ENCODE measurements at places on chromosomes 6 and 20.
A peak's percentile ranks its signal among the peaks of the same experiment; 100 is the strongest.

DNA sequence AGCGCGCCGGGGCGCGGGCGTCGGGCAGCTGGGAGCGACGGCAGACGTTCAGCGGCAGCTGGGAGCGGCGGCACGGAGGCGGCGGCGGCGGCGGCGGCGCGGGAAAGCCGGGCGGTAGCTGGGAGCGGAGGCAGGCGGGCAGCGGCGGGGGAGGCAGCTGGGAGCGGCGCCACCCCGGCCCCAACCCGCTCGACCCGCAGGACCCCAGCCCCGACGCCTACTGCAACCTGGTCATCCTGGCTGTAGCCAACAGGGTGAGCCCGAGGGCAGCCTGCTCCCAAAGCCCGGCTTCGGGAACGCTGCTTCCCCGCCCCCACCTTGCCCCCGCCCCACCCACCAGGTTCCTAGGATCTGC is 8.9 kb downstream of the CCM2L start:
- no peak for DNase-seq

GRCh38 chr6:123715006-123715863 is 78.5 kb upstream of the TRDN start:
- DNase-seq: no peak

DNA sequence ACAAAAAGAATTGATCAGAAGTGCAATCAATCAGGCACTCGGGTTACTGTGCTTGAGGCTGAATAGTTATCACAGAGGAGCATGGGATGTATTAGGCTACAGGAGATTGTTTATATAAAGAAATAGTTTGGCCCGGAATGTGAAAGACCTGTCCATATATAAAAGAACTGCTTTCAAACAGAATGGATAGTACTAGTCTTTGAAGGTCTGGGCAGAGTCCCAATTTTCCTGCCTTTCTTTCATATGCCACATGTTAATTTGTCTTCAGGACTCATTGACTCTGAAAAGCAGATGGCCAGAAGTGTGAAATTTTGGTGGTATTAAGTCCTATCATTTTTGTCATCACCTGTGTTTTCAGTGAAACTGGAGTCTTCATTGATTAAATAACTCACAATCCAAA is 314.5 kb downstream of the EYA4 start:
- DNase-seq: no peak

DNA sequence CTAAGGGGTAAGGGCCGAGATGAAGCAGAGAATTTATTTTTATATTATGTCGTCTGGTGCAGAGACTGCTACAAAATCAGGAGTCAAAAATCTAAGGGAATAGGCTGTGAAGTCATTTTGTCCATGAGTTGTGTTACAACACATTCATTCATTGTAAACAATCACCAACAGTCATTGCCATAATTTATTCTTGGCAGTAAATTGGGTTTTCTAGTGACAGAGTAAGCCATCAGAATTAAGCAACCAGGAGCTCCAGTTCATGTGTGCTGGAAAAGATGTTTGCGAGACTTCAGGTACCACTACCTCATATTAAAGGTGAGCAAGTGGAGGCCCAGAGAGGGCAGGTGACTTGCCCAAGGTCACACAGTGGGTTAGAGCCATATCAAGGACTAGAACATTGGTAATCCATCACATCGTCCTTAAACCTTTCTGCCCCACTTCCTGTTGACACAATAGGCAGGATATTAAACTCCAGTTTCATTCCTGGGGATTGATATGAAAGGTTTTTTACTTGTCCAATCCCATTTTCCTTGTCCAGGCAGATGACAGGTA is 46.0 kb downstream of the E2F3 start:
- DNase-seq: no peak

DNA sequence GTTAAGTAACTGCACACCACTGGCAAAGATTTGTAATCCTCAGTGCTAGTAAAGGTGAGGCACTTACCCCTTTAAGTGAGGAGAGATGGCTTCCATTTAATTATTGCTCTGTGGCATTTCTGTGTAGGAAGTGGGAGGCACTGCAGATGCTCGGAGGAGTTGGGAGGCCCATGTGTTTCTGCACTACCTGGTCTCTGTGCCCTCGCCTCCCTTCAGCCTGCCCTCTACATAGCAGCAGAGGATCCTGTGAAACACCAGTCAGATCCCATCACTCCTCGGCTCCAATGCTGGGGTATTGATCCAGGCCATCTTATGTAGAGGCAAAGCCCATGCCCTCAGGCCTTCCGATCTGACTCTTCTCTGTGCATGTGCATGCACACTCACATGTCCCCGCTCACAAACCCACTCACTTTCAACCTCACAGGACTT is 67.0 kb downstream of the SLX4IP start:
- DNase-seq: peak; percentile 58

DNA sequence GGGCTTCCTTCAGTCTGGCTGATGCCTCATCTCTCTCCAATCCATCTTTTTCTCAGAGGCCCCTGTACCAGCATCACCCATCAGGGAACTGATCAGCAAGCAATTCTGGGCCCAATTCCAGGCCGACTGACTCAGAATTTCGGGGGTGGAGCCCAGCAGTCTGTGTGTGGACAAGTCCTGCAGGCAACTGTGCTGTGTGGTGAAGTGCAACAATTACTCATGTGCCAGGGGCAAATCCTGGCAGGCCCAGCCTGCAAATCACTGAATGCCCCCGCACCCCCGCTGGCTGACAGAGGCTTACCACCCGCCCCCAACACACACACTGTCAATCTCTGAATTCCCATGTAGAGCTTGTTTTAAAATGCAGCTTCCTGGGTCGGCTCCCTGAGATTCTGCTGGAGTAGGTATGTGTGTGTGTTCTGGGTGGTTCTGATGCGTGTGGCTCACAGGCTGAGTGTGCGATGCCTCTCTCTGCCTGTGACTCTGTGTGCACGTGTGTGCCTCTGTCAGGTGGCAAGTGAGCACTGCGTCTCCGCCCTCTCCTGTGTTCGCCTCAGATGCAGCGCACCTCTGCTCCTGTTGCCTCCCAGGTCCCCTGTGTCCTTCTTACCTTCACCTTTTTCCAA is 45.4 kb downstream of the SSR1 start:
- DNase-seq: no peak

- peak; percentile 50 for DNase-seq
These were observed 40.2 kb downstream of the HBS1L start for GRCh38 chr6:135014353-135014832.

- DNase-seq: no peak
These were observed 115.8 kb downstream of the TRERF1 start for GRCh38 chr6:42335896-42336295.

DNA sequence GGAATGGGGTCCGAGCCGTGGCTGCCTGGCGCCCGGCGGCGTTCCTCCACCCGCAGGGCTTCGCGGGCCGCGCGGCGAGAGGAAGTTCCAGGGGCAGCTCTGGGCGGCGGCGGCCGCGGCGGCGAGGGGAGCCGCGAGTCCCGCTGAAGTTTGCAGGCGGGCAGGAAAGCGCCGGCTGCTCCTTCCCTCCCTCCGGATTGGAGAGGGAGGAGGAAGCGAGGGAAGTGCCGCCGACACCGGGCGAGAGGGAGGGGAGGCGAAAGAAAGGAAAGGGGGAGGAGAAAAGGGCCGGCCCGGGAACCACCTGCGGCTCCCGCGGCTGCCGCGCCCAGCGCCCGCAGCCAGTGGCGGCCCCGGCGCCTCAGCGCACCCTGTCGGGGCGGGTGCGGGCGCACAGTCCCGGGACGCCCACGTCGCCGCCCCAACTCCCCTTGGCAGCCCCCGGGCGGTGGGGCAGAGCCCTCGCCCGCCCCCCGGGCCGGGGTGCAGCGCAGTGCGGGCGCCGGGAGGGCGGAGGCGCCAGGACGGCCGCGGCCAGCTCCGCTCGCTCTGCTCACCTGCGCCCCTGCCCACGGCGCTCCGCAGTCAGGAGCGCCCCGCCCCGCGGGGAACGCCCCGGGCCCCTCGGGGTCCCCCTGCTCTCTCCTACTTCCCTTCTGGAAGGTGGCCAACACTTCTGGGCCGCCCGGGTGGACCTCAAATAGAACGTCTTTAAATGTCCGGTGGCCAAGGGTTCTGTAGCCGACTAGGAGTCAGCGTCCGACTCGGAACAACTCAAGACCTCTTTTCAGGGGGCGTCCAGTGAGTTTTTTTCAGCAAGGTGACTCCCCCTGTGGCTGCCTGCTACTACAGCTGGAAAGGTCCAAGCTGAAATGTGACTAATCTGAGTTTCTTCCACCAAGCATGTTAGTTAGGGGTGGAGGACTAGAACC is 80.3 kb upstream of the CCDC28A start:
- DNase-seq: peak; percentile 24

DNA sequence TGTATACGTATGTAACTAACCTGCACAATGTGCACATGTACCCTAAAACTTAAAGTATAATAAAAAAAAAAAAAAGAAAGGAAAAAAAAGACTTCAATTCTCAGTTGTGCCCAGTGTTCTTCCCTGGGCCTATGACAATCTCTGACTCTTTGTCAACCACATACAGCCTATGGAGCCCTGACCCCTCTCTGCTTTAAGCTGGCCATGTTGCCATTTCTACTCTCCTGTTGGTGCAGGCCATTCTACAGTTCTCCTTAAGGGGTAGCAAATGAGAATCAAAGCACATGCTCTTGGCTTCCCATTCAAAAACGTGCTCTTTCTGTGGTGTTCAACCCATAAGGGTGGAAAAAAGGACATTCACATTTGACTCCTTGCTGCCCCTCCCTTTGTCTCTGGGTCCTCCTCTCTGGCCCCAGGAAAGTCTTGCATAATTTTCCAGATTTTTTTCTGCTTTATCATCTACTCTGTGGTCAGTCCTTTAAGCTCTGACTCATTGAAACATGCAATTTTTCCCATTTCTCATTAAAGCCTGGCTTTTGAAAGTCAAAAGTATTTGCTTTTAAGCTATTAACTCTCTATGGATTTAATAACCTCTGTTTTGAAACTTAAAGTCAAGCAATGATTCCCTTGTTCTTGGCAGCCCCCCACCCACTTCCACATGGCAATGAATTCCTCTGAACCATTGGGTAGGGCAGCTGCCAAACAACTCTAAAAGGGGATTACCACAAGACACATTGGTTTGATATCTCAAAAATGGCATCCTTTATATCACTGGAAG is 208.6 kb upstream of the MCHR2 start:
- no peak for DNase-seq

DNA sequence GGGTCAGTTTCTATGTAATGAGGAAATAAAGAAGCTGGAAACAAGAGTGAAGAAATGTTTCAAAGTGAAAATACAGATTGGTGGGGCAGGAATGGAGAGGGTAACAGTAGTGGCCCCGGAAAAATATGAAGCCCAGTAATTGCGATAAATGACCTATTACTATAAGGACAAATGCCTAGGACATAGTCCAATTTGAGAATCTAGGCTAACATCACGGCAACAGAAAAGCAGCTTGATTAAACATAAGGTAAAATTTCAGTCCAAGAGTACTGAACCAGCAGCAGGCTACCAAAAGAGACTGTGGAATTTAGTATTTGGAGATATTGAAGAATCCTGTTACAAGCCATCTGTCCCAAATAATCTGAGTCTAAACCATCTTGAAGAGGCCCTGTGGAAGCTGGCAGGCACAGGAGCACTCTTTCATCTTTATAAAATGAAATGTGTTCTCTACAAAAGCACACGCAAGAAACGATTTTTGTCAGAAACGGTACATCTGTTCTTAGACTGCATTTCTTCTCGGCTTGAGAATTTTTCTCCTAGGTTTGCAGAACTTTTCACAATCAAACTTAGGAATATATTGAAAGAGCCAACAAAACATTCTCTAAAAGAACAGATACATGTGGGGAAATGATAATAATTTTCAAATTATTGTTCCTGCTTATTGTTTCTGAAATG is 49.3 kb downstream of the ELOVL5 start:
- no peak for DNase-seq

DNA sequence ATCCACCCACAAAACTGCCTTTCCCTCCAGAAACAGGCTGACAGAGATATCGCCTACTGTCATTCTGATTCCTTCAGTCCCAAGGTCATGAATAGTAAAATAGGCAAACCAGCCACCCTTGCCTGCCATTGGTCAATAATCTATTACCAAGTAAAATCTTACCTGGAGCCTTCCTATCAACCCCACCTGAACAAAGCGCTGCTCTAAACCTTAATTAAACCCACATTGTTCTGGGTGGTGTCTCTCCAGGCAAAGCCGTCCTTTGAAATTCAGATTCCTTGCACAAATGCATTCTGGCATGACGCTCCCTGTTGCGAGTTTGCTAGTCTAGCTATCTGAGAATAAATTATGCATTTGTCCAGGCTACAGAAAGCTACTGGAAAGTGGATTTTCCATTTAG is 291.6 kb upstream of the ECI2 start:
- DNase-seq: no peak

DNA sequence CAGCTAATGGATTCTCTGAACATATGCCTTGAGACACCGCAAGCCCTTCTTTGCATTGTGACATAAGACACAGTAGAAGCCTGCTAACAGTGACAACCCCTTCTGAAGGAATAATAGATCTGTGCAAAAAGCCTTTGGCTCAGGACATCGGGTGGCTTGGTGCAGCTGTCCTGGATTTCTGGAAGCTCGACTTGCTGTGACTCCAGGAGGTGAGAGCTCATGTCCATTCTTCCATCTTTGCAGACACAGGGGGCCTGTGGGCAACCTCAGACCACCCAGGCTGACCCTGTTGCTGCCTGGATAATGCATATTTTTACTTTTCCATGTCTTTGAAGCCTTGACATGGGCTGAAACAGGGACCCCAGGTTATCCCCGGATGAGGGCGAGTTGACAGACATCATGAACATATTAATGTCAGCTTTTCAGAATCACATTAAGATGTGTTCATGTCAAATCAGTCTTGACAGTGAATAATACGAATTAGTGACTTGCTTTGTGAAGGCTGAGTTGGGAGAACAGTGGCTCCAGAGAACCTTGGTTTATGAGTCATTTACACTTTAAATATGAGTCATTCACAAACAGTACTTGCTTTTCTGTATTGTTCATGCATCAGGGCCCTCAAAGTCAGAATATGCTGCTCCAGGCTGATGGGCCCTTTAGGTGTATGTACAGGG is 66.8 kb upstream of the IYD start:
- DNase-seq: peak; percentile 31

DNA sequence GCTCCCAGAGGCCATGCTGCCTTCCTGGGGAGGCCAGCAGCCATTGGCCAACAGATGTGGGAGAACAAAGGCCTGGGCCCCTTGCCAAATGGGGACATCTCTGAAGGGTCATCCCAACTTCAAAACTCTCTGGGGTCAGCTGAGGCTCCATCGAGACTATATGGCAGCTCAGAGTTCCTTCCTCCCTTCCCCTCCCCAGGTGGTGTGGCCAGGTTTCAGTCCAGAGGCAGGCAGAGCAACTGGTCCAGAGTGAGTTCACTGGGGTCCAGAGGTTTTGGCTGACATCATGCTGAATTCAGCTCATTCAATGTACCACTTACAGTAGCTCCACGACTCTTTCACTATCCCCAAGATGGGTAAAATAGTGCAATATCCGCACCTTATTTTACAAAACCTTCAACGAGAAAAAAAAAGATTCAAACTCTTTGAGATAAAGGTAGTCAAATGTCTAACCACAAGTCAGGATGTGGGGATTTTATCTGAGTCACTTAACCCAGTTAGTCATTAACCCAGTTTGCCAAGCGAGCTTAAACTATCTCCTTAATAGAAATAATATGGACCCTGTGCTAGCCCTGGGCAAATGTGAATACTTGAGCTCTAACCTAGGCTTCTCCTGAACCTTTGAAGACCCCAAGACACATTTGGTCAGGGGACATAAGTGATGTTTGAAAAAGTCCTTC is 108.4 kb upstream of the PLEKHG1 start:
- DNase-seq: peak; percentile 28
